ENCODE measurements at places on chromosomes 13 and 19.

GRCh38 chr13:97226788-97227627 lies 4.9 kb downstream of the MBNL2 start:
- no peak for DNase-seq

DNA sequence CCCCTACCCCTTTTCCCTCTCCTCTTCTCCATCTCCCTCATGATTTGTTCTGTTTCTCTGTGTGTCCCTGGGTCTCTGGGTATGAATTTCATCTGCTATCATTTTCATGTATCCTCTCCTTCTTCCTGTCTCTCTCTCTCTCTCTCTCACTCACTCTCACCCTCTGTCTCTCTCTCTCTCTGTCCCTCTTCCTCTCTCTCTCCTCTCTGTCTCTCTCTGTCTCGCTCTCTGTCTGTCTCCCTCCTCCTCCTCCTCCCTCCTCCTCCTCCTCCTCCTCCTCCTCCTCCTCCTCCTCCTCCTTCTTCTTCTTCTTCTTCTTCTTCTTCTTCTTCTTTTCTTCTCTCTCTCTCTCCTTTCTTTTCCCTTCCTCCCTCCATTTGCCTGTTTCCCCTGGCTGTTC lies 3.3 kb upstream of the CACNG7 start:
- no peak for DNase-seq

DNA sequence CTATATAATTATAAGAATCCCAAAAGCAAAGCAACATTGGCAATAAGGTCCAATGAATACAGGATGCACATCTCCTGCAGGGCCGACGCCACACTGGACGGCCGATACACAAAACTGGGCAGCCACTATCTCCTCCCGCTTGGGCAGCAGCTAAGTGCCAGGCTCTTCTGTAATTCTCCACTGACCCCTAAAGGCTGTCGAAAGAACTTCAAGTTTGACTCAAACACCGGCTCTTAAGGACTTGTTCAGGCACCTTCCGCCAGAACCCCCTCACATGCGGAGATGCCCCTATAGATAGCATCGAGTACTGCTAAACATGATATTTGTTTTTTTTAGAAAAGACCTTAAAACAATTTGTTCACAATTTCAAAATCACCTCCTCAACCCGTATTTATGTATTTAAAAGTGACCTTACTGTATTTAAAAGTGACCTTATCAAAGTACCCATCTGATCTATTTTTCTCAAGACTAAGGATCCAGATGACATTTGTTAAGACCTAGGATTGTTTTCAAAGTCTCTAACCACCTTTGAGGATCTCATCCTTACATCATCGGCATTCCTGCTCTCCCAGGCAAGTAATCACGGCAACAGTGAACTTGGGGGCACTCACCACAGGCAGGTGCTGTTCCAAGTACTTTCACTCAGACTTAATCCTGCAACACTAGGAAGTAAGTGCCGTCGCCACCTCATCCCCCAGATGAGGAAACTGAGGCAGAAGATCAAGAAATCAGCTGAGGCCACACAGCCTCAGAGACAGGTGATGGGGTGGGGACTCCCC lies 77.8 kb downstream of the TUBGCP3 start:
- DNase-seq: no peak

- no peak for DNase-seq
Observed at GRCh38 chr13:102584434-102584833, 12.4 kb upstream of the TPP2 start.

- DNase-seq: no peak
Observed at GRCh38 chr19:7597689-7598088, 2.0 kb downstream of the CAMSAP3 start.

DNA sequence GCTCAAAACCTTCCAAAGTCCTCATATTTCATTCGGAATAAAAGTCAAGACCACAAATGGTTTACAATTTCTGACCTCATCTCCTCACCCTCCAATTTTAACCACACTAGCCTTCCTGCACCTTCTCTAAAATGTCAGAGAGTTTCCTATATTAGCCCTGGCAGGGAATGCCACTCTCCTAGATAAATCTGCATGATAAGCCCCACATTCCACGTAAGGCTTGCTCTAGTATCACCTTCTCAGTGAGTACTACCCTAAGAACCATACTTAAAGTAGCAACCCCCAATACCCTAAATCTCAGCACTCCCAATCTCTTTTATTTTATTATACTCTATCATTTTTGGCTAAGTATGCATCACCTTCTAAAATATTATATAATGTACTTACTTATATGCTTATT lies 100.5 kb upstream of the SLITRK5 start:
- no peak for DNase-seq

DNA sequence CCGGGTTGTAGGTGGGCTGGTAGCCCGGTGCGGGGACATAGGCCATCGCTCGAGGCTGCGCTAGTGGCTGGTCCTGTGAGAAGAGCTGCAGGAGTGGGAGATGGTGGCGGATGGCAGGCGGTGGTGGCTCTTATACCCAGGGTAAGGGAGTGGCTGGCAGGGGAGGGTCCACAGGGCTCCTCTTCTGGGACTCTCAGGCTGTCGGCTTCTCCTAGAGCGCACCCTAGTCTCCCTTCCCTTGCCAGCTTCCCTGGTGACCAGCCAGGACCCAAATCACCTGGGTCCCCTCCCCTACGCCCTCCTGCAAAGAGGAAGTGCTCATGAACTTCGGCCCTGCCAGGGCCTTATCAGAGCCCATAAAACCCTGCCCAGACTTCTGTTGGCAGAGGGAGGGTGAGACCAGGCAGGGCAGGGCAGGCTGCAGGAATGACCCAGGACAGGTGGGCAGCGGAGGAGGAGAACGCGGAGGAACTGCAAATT lies at the start of gene LGALS4:
LGALS4 (minus strand) TSS at position 105 of the 480 bp plus-strand sequence; CDS start at position 46, 59 bp downstream.
- no peak for DNase-seq

DNA sequence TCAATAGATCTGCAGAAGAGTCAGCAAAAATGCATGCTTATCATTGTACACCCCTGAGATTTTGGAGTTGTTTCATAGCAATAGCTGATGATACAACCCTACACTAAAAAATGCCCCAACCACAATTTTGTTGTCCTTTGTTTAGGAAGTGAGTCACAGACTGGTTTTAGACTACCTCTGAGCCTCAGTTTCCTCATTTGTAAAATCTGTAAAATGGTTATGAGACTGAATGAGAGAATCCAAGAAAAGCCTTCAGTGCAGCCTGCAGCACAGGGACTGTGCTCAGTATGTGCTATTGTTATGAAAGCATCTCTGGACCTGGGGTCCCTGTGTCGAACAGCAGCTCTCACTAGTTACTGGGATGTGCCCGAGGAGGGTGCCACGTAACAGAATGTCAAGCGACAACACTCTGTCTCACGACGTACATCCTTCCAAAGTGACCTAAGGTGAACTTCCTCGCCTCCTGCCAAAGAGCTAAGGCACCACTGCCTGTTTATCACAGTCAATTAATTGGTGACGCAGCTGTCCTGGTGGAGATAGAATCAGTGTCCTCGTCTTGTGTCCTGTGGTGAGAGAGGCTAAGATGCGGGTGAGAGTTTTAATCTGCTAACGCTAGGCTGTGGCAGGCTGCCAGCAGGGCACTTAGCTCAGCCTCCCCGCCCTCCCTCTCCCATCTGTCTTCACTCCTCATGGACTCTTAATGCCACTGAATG lies 18.1 kb downstream of the DHRS12 start:
- no peak for DNase-seq

- no peak for DNase-seq
Observed at GRCh38 chr13:37546087-37546486, 52.5 kb downstream of the POSTN start.

GRCh38 chr19:13039211-13039789 lies 44.0 kb downstream of the NFIX start:
- no peak for DNase-seq

DNA sequence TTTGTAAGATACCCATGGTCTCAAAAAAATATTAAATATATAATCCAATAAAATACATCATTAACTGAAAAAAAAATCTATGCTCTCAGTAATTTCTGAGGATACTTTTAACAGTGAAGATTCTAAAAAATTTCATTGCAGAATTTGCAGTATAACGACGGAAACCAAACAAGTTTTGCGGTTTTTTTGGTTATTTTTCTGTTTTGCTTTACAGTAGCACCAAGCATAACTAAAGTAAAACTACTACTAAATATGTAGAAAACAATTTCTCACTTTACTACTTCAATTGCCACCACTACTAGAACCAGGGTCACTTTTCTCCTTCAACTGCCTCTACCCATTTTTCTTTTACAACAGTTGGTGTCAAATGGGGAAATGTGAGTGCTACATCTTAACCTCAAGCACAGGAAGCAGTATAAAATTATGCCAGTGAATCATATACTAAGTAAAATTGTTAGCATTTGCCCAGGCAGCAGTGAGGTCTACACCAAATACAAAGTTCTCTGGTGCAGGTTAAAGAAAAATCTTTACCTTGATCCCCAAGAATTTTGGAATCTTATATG lies 24.1 kb downstream of the MICU2 start:
- no peak for DNase-seq

- peak; percentile 70 for DNase-seq
Observed at GRCh38 chr19:6551607-6552450, 21.0 kb downstream of the TNFSF9 start.

DNA sequence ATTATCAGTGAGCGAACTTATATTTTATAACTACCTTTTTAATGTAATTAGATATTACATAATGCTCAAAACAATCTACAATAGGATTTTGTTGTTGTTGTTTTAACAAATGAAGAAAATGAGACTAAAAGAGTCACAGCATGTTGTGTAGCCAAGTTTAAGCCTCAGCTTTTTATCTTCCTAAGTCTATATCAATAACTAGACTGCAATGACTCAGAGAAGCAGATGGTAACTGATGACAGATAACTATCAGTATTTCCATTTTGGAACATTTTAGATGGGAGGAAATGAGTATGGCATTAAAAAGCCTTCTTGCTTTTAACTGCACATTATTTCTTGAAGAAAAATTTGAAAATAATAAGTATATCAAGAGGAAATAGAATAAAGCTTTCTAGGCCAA lies 825.2 kb downstream of the SLITRK1 start:
- DNase-seq: no peak

- no peak for DNase-seq
Observed at GRCh38 chr19:34313188-34313587, 51.8 kb upstream of the GPI start.

DNA sequence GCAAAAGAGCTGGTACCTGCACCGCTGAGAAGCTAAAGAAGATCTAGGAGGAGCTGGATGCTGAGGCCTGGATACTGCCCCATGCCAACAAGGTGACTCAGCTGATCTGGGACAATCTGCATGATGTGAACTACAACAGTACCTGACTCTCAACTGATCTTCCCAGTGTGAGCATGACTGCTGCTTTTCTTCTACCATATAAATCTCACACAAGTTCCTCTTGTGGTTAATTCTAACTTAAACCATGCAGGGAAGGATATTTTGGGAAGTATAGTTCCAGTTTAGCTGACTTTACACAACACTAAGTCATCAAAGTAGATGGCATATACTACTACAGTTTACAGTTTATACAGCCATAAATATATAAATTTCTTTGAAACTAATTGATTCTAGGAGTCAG lies 91.9 kb downstream of the SLAIN1 start:
- no peak for DNase-seq

DNA sequence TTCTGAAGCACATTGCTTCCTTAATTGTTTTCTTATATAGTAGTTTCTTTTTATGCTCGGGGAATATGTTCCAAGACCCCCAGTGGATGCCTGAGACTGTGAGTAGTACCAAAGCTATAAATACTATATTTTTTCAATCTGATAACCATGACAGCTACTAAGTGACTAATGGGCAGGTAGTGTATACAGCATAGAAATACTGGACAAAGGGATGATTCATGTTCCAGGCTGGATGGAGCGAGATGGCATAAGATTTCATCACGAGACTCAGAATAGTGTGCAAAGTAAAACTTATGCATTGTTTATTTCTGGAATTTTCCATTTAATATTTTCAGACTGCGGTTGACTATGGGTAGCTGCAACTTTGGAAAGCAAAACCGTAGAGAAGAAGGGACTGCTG lies 47.9 kb upstream of the OLFM4 start:
- DNase-seq: no peak

All from activated T-cell treated with anti-CD3 and anti-CD28 coated beads for 48 hours (primary cell).